NCI-H2171 treated with DMSO at 0.1 percent for 48 hours (cell line): ENCODE measurements at places on chromosomes 13 and 19.

DNA sequence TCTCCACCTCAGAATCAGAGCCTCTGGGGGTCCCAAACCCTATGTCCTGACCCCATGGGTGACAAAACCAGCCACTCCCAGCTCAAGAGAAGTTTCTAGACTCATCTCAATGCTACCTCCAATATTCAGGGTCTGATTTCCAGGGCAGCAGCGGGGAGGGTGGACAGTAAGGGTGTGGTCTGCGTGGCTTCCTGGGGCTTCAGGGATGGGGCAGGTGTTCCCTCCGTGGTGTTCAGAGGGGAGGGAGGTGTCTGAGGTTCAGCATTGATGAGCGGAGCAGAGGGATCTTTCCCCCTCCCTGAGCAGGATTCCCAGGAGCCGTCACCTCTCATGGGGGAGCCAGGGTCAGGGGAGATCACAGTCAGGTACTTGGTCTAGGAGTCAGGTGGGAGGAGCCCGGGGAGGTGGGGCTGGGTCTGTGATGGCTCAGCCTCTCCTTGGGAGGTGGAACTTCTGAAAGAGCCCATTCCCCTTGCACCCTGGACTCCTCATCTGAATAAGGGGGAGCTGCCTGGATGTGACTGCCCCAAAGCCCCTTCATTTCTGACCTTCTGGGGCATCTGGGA, 2.9 kb downstream of the LILRA2 start:
- no peak for DNase-seq

GRCh38 chr19:38722947-38723605, 21.2 kb downstream of the CAPN12 start:
- DNase-seq, result no peak

DNA sequence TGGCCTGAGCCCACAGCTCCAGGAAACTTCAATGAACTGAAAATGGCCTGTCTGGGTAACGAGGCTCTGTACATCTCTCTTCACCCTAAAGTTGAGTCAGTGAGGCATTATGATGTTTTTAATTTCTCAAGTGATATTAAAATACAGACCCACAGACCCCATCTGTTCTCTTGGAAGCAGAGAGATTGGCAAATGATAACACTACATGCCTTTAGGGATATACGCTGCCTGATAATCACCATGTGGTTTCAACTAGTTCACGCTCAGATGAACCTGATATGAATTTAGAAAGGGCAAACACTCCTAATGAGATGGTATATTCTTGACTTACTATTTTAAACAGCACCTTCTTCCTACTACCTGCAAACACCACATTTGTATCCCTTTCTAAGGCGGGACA, 127.5 kb downstream of the RFC3 start:
- DNase-seq, result peak; percentile 76

GRCh38 chr19:57850553-57851017, 926 bp downstream of the ZNF587 start:
- no peak for DNase-seq

- DNase-seq, result no peak
Measured at GRCh38 chr19:843180-843835, 2.5 kb downstream of the PRTN3 start.

DNA sequence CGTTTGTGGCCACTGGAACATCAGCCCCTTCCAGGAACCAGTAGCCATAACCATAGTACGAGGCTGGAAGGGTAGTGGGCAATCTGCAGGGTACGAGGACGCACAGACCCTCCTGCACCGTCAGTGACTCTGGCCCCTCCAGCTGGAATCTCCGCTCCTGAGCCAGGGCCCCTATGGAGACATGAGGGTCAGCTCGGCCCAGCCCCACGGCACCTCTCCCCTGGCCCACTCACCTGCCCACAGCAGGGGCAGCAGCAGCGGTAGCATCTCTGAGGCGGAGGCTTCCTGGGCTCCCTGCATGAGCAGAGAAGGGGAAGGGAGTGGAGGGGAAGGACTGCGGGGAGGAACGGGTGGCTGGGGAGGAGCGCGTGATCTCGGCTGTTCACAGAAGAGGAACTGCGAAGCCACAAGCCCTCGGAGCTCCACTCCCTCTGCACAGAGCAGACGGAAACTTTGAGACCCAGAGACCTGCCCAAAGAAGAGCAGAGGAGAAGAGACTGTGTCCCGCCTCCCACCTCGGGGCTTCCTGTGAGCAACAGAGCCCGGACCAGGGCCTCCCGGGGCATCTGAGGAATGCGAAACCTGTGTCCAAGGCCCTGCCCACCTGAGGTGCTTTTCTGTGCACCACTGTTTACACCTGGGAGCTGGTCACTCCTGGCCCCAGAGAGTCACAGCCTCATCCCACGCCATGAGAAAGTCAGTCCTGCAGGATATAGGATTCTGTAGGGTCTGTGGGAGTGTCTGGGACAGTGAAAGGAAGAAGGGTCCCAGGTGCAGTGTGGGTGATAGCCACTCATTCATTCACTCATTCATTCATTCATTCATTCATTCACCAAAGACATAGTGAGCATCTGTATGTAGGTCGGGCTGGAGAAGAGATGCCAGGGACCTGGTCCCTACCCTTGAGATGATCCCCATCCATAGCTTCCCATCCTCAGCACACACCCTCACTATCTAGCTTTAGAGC, at the start of gene SIGLEC6:
Gene SIGLEC6 (minus strand): TSS at position 322 of the 967 bp plus-strand sequence. CDS start 22 bp downstream, at position 300.
- DNase-seq, result no peak

DNA sequence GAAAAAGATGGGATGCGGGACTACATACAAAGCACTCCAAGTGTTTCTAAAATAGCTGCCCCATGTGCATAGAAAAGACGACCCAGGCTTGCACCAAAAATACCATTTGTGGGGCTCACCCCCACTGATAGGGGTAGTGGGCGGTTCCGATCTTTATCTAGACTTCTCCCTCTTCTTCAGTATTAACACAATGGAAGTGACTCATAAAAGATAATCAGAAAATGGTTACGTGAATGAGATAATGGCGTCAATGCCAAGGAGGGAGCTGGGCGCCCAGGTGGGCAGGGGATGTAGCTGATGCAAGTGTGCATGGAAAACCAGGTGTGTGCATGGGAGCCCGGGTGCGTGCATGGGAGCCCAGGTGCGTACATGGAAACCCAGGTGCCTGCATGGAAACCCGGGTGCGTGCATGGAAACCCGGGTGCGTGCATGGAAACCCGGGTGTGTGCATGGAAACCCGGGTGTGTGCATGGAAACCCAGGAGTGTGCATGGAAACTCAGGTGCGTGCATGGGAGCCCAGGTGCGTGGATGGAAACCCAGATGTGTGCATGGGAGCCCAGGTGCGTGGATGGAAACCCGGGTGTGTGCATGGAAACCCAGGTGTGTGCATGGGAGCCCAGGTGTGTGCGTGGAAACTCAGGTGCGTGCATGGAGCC, 32.7 kb downstream of the LAMP1 start:
- DNase-seq, result no peak

DNA sequence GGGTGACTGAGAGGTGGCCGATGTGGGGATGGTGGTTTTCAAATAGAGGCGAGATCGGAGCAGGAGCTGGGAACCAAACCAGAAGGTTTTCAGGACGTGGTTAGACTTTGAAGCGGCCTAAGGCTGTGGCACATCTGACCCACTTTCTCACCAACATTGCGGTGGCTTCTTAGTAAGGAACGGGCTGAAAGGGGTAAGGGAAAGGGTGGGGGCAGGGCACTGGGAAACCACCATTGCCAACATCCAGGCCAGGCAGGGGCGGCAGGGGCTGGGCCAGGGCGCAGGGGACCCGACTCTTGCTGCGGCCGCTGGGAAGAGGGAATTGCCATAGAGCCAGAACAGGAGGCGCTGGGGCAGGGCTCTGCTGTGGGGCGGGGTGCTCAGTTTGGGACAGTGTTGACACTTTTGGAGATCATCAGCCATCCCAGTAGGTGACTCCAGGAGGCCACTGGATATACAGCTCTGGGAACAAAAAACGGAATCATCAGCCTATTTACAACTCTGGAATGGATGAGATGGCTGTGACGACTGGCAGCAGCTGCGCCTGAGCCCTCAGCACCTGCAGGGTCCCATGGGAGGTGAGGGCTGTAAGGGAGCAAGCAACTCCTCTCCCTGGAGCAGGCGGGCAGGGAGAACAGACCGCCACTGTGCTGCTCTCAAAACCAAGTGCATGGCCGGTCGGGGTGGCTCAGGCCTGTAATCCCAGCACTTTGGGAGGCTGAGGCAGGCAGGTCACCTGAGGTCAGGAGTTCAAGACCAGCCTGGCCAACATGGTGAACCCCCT, 52.2 kb downstream of the IRS2 start:
- DNase-seq, result peak; percentile 82

GRCh38 chr13:50707628-50708027, 135.9 kb downstream of the DLEU7 start:
- DNase-seq, result peak; percentile 84
